ENCODE measurements at places on chromosomes 5 and 9. TPM values are rescaled to one million over a fixed set of nuclear protein-coding genes. Genes with fewer than 3 reads are reported as not detected.

The FABP6 gene
- not detected for total RNA-seq

- no peak overlapping the region for H3K27ac ChIP-seq
- no peaks in the 10 kb centered on the region for H3K4me1 ChIP-seq
- DNase-seq, result no peak
- H3K27me3 ChIP-seq, result no peaks in the 10 kb centered on the region
Observed at GRCh38 chr9:98214811-98215210, 22.4 kb upstream of the CORO2A start.

The FOXD4L5 gene
- 0.41 TPM for total RNA-seq

DNA sequence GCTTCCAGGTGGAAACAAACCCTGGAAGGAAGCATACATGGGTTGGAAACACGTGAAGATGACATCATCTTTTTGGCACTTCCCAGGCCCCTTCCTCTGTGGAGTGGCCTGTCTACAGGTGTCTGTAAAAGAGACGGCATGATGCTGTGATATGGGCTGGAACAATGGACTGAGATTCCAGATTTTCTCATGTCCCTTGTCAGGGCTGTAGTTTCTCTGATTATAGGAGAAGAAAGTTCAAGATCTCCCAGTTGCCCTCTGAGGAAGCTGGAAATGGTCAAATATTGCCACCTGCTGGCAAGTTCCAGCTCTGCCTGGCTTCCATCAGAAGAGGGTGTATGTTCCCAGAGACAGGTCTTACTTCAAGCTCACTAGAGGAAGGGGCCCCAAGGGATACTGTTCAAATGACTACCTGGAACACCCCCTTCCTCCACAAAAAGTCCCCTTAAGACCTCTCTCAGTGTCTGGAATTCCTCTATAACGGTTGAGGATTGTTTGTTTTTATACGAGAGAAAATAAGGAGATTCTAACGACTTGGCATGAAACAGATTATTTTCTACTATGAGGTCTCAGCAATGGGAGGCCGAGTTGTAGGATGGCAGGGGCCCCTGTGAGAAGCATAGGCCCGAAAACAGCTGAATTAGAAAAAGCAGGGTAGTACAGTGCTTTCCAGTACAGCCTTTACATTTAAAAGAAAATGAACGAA, 7.3 kb upstream of the ANXA6 start:
- H3K4me1 ChIP-seq, result peaks cover 5% of the 10 kb centered on the region
- no peaks in the 10 kb centered on the region for H3K27me3 ChIP-seq
- H3K36me3 ChIP-seq, result no peaks in the 10 kb centered on the region
- no peak overlapping the region for H3K27ac ChIP-seq

Data from upper lobe of right lung (tissue), 1 donor.